Bronchial epithelial cell (primary cell): ENCODE measurements at places on chromosomes 7 and 10. TPM values are rescaled to one million over a fixed set of nuclear protein-coding genes. Genes with fewer than 3 reads are reported as not detected.
A peak's percentile ranks its signal among the peaks of the same experiment; 100 is the strongest.

GRCh38 chr7:13725591-13725990, 263.9 kb downstream of the ETV1 start:
- DNase-seq, result no peak

DNA sequence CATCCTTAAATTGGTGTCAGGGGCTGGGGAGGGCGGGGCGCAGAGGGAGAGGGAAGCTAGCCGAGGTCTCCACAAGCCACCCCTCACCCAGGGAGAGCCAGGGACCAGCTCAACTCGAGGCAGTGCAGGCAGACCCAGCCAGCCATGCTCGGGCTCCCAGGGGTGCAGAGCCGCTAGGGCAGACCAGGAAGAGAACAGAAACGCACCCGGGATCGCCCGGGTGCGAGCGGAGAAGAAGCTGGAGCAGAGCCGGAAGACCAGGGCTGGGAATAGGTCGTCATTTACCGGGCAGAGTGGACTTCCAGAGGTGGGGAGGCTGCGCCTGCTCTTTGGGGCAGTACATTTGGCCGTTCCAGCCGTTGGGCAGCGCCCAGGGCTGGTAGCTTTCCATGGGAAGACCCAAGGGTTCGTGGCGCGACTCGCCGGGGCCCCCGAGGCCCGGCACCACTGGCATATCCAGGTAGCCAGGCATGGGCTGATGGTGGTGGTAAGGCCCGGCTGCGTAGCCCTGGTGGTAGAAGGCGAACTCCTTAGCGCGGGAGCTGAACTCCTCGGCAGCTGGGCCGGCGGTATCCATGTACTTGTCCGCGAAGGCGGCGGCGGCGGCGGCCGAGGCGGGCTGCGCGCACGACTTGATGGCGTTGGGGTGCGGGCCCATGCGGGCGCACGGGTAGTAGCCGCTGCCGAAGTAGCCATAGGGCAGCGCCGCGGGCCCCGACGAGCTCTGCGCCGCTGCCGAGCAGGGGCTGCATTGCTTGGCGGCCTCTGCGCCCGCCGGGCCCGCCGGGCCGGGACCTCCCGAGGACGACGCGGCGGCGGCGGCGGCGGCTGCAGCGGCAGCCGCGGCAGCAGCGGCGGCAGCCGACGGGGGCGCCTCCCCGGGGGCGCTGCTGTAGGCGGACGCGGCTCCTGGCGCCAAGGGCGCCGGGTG, 755 bp downstream of the HOXA13 start:
- DNase-seq, result no peak

GRCh38 chr7:113374955-113375354, 256.6 kb upstream of the SMIM30 start:
- DNase-seq, result no peak

- peak; percentile 76 for DNase-seq
Measured at GRCh38 chr7:123633553-123633952, 22.1 kb upstream of the LMOD2 start.

DNA sequence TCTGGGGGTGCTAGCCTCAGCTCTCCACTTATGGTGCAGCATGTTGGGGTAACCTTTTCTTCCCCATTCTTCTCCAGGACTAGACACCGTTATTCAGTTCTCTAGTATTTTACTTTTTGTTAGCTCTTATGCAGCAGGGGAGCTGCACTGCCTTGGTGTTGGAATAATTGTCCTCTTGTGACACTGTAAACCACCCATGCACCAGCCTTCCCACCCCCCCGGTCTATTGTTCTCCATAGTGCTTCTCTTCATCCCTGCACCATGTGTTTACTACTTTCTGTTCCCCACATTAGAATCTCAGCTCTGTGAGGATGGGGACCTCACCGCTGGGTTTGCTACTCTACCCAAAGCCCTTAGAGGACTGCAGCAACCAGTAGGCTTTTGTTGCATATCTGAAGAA, 230.7 kb downstream of the RPS24 start:
- DNase-seq, result no peak

GRCh38 chr10:133079836-133080682, 7.7 kb upstream of the ADGRA1 start:
- no peak for DNase-seq

DNA sequence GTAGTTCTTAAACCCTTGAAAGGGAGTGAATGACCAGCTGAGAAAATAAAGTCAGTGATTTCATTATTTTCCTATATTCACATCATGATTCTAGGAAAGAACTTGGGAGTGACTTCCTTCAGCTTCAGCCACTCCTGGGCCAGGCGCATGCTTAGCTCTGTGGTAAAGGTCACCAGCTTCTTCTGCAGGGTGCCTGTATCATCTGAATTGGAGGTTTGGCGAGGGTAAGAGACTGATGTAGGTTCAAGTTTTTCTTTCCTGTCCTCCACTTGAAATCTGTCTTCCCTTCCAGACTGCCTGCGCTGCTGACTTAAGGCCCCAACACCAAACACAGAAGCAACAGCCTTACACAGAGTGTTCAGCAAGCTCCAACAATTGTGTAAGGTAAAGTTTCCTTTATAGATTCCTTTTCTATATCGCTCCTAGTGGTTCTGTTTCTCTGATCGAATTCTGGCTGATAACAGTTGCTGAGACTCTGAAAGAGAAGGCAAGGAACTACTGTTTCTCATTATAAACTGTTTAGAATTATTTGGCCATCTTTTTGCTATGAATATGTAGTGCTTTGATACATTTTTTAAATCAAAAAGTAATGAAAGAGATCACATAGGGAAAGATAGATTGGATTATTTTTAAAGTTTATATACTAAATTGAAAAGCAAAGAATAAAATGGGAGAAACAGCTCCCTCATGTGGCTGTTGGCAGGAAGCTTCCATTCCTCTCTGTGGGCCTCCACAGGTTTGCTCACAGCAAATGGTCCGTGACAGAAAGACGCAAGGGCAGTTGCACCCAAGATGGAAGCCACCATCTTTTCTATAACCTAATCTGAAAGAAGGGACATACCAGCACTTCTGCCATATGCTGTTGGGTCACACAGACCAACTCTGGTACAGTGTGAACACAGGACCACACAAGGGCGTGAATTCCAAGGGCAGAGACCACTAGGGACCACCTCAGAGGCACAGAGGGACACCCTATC, 14.0 kb downstream of the GATAD1 start:
- peak; percentile 48 for DNase-seq

- DNase-seq, result no peak
Measured at GRCh38 chr7:128841171-128841690, 11.0 kb downstream of the FLNC start.

GRCh38 chr10:71939861-71940474, 24.2 kb upstream of the CHST3 start:
- no peak for DNase-seq

GRCh38 chr7:47190462-47190861, 391.4 kb downstream of the TNS3 start:
- DNase-seq, result no peak

DNA sequence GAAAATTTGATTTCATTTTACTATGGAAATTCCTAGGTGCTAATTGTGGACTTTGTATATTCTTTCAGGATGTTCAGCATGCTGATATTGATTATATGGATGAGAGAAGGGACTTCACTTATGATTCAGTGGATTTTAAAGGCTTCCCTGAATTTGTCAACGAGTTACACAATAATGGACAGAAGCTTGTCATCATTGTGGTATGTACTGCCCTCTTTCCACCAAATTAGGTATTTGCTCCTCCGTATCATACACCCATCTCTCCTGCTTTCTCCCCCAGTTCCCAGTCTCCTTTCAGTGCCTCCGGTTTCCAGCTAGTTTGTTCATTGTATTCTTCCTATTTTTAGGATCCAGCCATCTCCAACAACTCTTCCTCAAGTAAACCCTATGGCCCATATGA, 34.6 kb downstream of the MGAM start:
- DNase-seq, result peak; percentile 80

- no peak for DNase-seq
Measured at GRCh38 chr10:89367529-89367928, 10.3 kb upstream of the IFIT1B start.

DNA sequence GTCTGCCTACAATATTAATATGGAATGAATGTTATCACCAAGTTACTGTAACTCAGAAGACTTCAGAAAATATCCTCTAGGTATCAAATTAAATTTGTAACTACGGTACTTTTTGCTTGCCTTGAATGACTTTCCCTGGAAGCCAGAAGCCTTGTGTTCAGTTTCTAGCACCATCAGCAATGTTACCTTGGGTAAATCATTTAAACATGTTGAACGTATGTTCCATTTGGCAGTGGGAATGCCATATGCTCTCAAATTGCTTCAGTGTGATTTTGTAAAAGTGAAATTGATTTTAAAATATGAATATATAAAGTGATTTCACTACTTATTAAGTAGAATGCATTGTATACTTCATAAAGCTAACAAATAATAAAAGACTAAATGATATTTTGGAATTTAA, 11.2 kb downstream of the RPA3 start:
- no peak for DNase-seq

DNA sequence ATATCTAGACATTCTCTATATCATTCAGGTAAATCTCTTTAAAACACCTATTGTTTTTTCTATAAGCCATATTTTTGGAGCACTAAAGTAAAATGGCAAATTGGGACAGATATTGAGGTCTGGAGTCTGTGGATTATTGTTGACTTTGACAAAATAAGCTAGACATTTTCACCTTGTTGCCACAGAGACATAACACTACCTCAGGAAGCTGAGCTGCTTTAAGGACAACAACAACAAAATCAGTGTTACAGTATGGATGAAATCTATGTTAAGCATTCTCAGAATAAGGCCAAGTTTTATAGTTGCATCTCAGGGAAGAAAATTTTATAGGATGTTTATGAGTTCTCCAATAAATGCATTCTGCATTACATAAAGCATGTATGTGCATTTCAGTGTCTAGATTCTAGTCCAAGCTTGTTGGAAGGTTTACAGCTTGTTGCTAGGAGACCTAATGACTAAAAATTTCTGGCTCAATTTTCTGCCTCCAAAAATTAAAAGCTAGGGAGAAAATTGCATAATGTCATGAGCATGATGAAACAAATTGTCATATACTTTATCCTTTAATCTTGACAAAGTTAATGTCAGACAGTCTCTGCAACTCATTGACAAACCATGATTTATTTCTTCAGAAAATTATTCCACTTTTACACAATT, 18.3 kb downstream of the LIPM start:
- peak; percentile 95 for DNase-seq

GRCh38 chr7:95861041-95861440, 88.7 kb downstream of the DYNC1I1 start:
- no peak for DNase-seq

GRCh38 chr10:64636461-64636860, 1115.3 kb downstream of the REEP3 start:
- DNase-seq, result no peak

DNA sequence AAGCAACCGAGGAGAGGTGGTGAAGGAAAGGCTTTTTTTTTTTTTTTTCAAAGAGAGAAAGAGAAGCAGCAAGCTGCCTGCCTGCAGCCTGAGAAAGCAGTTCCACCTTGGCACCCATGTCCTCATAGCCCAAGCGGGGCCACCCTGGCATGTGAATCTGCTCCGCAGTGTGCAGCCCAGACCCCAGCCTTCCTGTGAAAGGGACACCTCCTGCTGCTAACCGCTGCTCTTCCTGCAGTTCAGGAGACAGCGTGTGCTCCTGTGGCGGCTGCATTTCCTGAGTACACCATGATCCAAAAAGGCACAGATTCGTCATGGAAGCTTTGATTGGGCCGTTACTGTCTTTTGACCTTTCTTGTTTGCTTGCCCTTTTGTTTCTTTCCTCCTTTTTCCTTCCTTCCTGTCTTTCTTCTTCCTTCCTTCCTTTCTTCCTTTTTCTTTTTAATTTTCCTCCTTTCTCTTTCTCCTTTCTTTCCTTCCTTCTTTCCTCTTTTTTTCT, 38.1 kb downstream of the IKZF1 start:
- no peak for DNase-seq

DNA sequence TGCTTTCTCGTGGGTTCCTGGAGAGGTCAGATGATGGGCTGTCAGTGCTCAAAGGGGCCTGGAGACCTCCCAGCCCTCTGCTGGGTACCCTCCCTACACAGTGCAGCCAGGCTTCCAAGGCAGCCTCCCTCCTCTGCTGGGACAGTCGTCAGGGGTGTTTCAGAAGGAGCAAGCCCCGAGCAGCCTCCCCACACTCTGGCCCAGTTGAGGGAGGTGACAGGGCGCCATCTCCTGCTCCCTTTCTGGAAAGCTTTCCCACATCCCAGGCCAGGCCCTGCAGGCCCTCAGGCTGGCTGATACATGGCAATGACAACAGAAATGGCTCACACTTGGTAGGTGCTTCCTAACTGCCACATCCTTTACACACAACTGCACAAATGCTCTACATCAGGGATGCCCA, 32.1 kb downstream of the KCNMA1 start:
- no peak for DNase-seq

DNA sequence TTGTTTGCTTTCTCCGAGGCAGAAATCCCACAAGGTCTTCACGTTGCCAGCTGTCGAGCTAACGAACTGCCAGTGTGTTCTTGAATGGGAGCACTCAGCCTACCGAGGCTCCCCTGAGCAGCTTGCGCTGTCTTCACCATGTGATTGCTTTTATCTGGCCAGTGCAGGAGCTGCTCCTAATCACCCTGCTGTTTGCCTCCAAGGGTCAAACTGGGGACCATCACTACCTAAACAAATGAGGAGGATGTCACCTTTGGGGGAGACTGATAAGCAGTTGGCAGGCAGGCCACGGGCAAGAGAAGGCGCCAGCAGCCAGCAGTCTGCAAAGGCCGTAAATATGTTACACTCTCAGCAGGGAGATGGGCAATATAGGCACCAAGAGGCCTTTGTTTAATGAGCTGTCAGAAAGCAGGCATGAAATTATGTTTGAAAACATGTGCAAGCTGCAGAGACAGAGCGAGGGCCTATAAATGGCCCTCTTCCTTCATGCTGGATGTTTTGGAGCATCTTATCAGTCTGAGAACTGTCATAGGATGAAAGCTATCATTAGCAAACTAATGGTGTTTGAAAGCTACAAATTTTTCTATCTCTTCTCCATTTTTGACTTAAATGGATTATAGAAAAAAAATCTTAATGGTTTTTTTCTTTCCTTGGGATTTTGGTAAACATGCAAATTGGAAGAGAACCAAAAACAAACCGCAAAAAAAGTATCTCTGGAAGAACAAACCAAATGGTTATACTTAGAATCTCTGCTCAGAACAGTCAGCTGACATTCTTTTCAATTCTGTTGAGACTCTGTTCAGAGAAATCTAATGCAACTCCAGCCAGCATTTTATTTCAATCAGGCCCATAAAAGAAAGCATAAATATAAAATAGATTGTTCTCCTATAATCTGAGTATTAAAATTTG, 267.3 kb upstream of the NPVF start:
- DNase-seq, result no peak

GRCh38 chr10:74133923-74134820, 16.5 kb downstream of the AP3M1 start:
- DNase-seq, result no peak

- DNase-seq, result peak; percentile 94
Measured at GRCh38 chr7:88289564-88290025, 17.1 kb downstream of the STEAP4 start.

GRCh38 chr10:112827086-112827485, 123.0 kb upstream of the TCF7L2 start:
- no peak for DNase-seq

GRCh38 chr7:55185941-55186609, 167.3 kb downstream of the EGFR start:
- peak; percentile 98 for DNase-seq

- no peak for DNase-seq
Measured at GRCh38 chr7:138610671-138611170, 90.4 kb downstream of the SVOPL start.

NUTM2D gene
- 2.4 and 6.1 TPM in 2 replicates for total RNA-seq

TMEM130 gene
- not detected in 2 replicates for total RNA-seq

XRCC2 gene
- total RNA-seq, result 0.26 TPM in 2 replicates

GPR146 gene
- 1.0 and 1.3 TPM in 2 replicates for total RNA-seq

RARRES2 gene
- 1.1 TPM in 1 of 2 replicates, not detected in the other for total RNA-seq

LGI1 gene
- not detected in 2 replicates for total RNA-seq

VAX1 gene
- not detected in 2 replicates for total RNA-seq

SGPL1 gene
- total RNA-seq, result 82.9 and 144 TPM in 2 replicates

NPSR1 gene
- total RNA-seq, result not detected in 2 replicates

HGF gene
- under 0.01 and 3.7 TPM in 2 replicates for total RNA-seq
